ENCODE measurements at places on chromosomes 2 and 18.

DNA sequence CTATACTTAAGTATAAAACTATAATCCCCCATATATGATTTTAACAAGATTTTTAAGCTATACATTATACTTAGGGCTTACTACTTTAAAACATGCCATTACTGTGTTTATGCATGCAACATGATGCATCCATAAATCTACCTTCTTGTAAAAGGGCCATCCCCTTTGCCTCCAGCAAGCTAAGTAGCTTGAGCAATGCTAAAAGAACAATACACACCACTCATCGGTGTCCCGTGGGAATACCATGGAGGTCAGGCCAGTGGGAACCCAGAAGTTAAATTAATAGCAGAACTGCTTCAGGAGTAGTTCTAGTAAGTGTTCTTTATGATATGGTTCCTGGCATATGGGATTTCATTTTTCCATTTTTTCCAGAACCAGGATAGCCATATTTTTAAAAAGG is 37.8 kb downstream of the SH3RF3 start:
- DNase-seq: no peak

GRCh38 chr18:56316727-56317126 is 321.7 kb downstream of the TXNL1 start:
- no peak for DNase-seq

GRCh38 chr18:71442731-71443141 is 1101.4 kb downstream of the CBLN2 start:
- DNase-seq: no peak

DNA sequence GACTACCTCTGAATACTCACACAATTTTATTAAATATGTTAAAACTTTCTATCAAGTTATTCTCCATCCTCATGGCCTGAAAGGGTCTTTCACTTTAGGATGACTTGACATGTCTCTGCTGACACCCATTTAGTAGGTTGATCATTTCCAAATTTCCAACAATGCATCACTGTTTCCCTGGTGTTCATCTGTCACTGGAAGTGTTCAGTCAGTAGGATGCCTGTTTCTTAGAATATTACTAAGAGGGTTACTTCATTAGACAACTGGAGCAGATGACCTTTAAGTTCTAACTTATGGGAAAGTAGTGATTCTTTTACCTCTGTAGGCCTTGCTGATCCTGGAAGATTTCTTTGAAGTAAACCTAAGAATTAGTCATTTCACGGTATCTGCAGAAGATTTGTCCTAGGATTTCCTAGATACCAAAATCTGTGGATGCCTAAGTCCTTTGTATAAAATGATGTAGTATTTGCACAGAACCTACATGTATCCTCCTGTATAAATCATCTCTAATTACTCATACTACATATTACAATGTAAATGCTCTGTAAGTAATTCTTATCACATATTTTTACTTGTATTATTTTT is 77.7 kb downstream of the MAP3K20 start:
- DNase-seq: no peak

GRCh38 chr2:119647440-119648169 is 31.4 kb upstream of the TMEM177 start:
- no peak for DNase-seq

- DNase-seq: no peak
Measured at GRCh38 chr18:1784113-1784512, 787.2 kb downstream of the METTL4 start.

DNA sequence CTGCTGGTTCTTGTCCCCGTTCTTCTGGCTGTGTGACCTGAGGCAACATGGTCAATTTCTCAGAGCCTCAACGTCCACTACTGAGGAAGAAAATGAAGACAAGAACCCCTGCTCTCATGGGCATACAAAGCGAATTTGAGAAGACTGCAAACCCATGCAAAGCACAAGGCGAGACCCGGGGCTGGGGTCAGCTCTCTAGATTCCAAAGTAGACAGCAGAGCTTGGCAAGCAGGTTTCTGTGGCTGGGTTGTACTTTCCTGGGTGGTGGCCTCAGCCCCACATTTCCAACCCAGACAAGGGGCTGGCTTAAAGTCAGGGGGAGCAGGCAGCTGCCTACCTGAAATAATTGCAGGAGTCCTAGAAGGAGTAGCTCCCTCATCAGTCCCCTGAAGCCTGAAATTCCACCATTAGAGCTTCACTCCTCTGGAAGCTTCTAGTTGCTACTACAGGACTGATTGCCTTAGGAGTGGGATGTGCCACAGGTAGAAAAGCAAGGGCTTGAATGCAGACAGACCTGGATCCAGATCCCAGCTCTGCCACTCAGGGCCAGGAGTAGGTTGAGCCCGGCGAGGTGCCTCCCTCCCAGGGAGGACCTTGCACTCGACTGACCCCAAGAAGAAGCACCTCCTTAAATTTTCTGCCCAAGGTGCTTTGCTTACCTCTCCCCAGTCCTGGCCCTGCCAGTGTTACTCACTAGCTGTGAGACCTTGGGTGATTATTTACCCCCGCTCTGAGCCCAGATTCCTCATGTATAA is 127.6 kb downstream of the CLIP4 start:
- no peak for DNase-seq
